Glomerular endothelial cell (primary cell): ENCODE measurements at places on chromosomes 6 and 20.

- peak; percentile 18 for DNase-seq
Observed at GRCh38 chr6:49423817-49424216, 39.2 kb downstream of the MMUT start.

DNA sequence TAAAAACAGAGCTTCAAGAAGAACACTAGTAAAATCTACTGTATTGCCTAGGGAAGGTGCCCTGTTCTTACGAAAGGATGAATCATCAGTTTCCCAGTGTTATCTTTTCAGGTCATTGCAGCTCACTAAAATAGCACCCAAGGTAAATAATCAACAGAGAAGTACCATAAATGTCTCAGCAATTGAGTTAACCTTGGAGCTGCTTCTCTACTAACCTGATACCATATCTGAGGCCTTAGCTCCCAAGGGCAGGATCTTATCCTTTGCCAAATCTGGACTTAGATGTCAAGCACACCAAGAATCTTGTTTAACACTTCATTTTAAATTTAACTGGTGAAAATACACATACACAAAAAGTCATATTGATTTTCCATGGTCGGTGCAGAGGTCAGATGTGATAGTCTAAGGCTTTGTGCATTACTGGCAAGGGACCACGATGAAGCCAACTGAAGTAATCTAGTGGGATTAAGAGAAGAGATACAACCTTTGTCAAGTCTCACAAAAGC, 81.5 kb downstream of the EDN1 start:
- DNase-seq = no peak

- peak; percentile 45 for DNase-seq
Observed at GRCh38 chr6:15870333-15871043, 207.7 kb upstream of the DTNBP1 start.

DNA sequence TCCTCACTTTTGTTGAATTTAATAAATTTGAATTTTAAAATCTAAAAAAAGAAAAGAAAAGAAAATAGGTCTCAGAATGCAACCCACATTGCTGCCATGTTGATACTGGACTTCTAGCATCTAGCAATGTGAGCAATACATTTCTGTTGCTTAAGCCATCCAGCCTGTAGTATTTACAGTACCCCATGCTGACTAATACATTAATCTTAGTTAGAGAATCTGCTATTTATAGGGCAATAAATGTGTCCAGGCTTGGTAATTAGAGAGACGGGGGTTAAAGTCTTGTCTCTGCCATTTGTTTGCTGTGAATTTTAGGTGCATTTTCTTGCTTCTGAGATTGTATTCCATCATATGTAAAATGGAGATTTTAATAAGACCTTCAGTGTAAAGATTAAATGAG, 471.3 kb downstream of the DHX35 start:
- no peak for DNase-seq

GRCh38 chr6:2731281-2731909, 19.3 kb downstream of the MYLK4 start:
- no peak for DNase-seq

GRCh38 chr20:8227293-8227692, 95.2 kb downstream of the PLCB1 start:
- DNase-seq = no peak

DNA sequence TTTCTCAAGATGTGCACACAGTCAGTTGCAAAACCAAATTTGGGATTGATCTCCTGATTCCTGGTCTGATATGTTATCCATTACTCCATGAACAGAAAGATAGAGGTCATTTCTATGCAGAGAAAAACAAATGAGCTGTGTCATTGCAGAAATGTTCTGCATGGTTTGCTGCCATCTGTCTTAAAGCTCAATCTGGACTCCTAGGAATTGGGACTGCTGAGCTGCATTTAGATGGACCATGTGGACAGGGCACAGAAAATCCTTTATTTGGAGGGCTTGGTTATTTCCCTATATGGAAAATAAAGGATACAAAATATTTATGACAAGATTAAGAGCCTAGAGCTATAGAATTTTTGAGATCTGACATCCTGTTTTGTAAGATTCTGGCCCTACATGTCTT, 91.3 kb downstream of the ADGRB3 start:
- DNase-seq = no peak

GRCh38 chr6:12865117-12865516, 148.6 kb downstream of the PHACTR1 start:
- no peak for DNase-seq

- DNase-seq = no peak
Observed at GRCh38 chr20:62104234-62104789, 18.0 kb upstream of the LSM14B start.
